ENCODE measurements at places on chromosomes 12 and 14.

DNA sequence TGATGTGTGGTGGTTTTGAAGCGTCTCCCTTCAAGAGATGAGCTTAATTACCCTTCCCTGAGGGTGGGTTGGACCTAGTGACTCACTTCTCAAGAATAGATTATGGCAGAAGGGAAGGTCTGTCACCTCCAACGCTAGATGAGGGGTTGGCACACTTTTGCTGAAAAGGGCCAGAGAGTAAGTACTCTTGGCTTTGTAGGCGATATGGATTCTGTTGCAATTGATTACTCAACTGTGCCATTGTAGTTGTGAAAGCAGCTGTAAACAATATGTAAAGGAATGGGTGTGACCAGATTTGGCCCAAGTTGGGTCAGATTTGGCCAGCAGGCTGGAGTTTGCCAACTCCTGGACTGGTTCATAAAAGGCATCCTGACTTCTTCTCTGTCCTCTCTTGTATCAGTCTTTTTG lies 53.3 kb downstream of the SMIM41 start:
- no peak for DNase-seq

GRCh38 chr12:65556676-65557437 lies 267.4 kb upstream of the HMGA2 start:
- DNase-seq, result peak; percentile 42

- DNase-seq, result no peak
These were observed 84.9 kb downstream of the SRGAP1 start for GRCh38 chr12:63929426-63929825.

DNA sequence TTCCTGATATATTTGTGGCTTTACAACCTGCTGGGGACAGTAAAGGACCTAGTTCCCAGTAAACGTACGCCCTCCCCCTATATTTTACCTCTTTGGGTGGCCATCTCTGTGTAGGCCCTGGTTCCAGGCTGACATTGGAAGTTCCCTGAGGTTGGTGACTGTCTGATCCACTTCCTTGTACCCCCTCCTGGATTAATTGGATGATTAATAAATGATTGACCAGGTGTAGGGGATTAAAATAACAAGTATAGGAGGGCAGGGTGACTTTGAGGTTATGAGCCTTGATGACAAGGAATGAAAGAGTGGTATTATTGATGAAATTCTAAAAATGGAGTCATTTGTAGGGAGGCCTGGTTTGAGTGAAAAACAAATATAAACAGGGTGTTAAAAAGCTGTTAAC lies 9.6 kb downstream of the SUSD6 start:
- no peak for DNase-seq

DNA sequence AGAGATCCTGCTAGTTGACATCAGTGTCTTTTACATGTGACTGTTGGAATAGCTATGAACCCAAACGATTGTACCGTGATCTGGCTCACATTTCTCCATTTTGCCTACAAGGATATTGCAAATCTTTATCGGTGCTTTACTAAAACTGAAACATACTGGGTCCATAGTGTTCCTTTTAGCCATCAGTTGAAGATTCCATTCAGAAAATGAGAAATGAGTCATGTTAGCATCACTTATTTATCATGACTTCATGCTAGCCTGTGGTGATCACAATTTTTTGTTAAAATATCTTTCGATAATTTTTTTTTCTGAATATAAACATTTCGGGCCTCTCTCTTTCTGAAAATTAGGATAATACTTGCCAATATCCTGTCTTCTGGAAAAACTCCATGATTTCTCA lies 210.3 kb downstream of the EGLN3 start:
- DNase-seq, result no peak

- DNase-seq, result no peak
These were observed 14.3 kb downstream of the EXOC3L4 start for GRCh38 chr14:103108749-103109207.

DNA sequence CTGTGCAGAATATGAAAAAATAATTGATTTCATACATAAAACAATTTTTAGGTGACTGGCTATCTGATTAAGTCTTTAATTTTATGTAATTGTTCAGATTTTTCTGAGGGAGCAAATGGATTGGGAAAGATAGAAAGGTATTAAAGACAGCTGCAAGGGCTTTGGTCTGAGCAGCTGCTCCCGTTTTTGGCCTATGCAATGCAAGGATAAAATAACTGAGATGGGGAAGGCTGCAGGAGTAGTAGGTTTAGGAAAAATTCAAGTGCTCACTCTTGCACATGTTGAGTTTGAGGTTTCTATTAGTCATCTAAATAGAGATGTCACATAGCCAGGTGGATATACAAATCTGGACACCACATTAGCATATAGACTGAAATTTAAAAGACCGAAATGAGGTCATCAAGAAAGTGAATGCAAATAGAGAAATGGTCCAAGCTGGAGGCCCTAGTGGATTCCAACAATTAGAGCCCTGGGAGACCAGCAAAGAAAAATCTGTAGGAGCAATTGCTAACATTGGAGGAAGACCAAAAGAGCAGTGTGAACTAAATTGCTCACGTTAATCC lies 144.0 kb downstream of the PPFIA2 start:
- DNase-seq, result no peak

GRCh38 chr14:101236496-101237251 lies 324.6 kb upstream of the DIO3 start:
- DNase-seq, result no peak

GRCh38 chr14:58862416-58863160 lies 224.8 kb downstream of the DACT1 start:
- DNase-seq, result no peak

GRCh38 chr12:19992311-19992710 lies 376.0 kb upstream of the PDE3A start:
- DNase-seq, result no peak

DNA sequence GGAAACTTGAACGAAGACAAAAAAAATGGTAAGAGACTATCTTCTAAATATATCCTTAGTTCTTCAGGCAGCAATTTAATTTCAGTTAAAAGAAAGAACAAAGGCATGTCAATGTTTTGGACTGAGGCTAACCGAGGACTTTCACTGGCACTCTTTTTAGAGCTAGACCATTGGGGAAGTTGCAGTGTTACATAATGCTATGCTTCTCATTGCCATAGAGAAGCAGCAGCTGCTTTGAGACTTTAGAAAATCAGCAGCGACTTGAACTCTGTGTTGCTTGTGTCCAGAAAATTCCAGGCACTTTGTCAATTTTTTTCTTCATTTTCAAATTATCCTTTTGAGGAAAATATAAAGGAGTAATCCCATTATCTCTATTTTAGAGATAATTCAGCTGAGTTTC lies 964.2 kb downstream of the NRXN3 start:
- DNase-seq, result no peak

GRCh38 chr14:20791187-20791586 lies 10.1 kb downstream of the RNASE6 start:
- no peak for DNase-seq

- DNase-seq, result no peak
These were observed 388.5 kb downstream of the PAWR start for GRCh38 chr12:79302162-79302814.

DNA sequence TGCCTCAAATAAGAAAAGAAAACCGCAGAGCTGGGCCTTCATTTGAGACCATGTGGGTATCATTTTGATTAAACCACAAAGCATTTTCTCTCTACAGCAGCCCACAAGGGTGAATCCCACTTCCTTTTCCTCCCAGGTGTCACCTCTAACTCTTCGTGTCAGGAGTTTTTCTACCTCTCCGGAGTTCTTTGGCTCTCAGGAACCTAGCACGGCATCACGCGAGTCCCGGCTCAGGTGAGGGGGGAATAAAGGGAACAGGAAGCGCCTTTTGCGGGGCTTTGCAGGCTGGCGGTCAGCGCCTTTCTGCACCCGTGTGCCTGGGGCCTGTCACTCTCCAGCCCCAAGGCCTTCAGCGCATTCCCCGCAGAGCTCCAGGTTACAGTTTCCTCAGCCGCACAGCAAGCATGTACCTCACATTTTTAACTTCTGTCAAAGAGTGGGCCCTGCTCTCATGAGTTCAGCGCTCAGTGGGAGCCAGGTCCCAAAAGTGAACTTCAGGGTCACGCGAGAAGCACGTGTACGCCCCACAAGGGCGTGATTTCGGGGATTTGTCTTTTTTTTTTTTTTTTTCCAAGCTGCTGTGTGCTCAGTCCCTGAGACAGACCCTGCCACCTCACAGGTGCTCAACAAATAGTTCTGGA lies 740 bp upstream of the PRPF40B start:
- no peak for DNase-seq

DNA sequence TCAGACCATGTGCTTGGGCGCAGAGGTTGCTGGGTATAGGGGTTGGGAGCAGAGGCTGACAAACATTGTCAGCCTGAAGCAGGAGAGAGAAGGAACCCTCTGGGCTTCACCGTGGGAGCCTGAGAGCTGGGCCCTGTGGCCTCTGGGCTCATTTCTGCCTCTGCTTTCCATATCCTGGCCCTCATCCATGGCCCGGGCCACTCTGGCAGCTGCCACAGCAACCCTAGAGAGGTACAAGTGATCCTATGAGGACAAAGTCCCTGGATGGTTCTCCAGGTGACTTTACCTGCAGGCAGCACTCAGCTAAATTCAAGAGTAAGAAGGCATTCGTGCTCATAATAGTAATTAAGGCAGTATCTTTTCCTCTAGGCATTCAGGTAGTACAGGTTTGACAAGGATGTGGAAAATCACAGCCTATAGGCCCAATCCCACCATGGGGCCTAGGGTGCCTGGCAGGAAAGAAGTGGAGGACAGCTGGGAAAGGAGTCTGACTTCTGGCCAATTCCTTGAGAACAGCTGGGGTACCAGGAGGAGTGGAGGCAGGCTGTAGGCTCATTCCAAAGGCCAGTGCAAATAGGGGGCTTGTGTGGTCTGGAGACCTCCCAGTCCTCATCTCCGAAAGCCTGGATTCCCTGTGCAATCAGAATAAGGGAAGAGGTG lies 3.6 kb upstream of the TTC7B start:
- no peak for DNase-seq

GRCh38 chr14:74616507-74616906 lies 4.5 kb upstream of the LTBP2 start:
- DNase-seq, result no peak

DNA sequence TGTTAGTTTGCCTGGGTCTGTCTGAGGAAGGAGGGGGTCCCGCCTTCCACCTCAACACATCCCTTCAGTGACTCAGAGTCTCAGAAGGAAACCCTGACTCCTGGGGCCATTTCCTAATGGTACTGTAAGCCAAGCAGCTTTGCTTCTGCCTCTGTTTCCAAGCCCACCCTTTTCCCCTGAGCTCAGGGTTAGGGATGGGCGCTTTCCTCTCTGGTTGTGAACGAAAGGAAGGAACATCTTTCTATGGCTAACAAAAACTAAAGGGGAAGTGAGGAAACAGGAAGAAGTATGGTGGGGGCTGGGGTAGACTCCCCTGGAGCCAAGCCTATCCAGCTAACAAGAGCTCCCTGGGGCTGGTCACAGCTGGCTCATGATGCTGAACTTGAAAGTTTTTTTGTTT lies 11.6 kb upstream of the UNC119B start:
- DNase-seq, result no peak

DNA sequence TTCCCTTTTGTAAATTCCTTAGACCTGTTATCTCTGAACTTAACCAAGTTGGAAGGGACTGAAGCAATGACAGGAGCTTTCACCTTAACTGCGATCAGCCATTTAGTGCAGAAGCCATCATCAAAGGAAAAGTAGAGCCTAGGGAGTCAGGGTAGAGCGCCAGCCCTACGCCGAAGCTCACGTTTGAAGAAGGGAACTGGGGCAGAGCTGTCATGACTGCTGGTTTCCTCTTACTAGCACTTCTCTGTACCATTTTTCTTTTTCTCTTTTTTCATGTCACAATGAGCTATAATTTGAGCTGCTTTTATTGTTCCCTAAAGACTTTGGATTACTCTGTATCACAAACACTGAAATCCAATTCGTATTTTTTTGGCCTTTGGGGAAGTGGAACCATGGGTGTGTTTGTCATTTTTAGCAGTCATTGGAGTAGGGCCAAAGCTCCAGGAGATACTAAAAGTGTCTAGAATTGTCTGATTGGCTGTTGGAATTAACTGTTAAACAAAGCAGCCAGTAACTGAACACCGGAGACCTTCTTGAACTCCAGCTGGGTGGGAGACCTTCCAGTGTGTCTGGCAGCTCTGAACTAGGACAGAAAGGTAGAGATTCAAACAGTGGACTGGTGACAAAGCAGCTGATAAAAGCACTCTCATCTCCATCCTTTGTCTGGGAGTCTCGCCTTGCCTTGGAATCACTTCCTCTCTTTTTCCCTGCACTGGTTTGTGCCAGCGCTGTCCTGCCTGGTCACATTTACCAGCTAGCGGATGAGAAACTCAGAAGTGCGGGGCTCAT lies 9.1 kb downstream of the MTRFR start:
- no peak for DNase-seq
